ENCODE measurements at places on chromosomes 5 and 9.

DNA sequence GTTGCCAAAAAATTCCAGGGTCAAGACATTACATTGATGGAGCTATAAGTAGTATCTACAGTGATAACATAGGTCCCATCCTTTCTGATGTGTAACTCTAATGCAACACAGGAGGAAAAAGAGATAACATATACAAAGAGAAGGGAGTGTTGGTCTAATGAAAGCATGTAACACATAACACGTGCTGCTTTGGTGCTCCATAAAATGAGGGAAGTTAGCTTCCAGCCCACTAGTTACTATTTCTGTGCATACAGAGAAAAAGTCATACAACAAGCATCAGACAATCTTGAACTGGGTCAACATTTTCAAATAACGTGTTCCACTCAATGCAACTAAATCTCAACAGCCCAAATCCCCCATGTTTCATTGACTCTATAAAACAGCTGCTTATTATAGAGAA lies 11.7 kb downstream of the MLLT3 start:
- no peak for DNase-seq

- no peak for DNase-seq
Measured at GRCh38 chr5:52786949-52787599, 642 bp upstream of the ITGA1 start.

- no peak for DNase-seq
Measured at GRCh38 chr9:136011703-136012496, 50.7 kb upstream of the UBAC1 start.

DNA sequence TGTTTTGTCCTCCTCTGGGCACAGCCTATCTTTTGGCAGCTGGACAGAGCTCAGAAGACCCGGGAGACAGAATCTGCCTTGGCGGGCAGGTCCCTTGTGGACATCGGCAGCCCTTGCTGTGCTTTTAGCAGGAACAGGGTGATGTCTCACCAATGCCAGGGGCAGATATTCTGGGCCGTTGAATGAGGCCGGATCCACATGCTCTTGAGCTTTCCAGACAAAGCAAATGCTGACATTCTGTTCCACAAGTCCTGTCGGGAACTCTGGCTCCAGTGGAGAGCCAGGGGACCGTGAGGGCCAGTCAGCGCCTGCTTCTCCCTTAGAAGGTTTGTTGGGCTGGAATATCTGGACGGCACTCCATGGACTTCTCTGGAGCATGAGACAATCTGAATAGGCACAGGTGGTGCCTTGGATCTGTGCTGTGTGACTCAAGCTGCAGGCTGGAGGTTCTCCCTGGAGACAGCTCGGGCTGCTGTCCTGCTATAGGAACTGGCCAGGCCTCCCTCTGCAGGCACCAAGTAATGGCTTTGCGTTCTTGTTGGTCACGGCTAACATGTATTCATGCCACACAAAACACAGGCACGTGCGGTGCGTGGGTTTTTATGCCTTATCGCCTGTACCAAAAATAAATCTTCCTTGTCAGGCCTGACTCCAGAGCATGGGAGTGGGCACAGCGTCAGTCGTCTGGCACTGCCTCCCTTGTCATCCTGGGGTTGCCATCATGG lies 80.3 kb downstream of the GADD45G start:
- DNase-seq, result no peak

All from activated CD8-positive, alpha-beta memory T cell treated with anti-CD3 and anti-CD28 coated beads for 24 hours (primary cell).